Type B pancreatic cell (in vitro differentiated cells): ENCODE measurements at places on chromosomes 16 and 17. TPM values are rescaled to one million over a fixed set of nuclear protein-coding genes. Genes with fewer than 3 reads are reported as not detected.

APOBR gene
- total RNA-seq, result 0.14 and 0.21 TPM in 2 replicates

MYH2 gene
- total RNA-seq, result not detected in 2 replicates

FOXN1 gene
- 1.0 and 1.2 TPM in 2 replicates for total RNA-seq

FBXL16 gene
- 3.9 and 4.3 TPM in 2 replicates for total RNA-seq

TLCD3A gene
- 15.0 and 19.3 TPM in 2 replicates for total RNA-seq

METRNL gene
- 76.2 and 145 TPM in 2 replicates for total RNA-seq

ACSM5 gene
- total RNA-seq, result not detected in 2 replicates

CD7 gene
- 1.4 and 1.6 TPM in 2 replicates for total RNA-seq

MMP28 gene
- total RNA-seq, result 0.97 and 1.8 TPM in 2 replicates

KCNG4 gene
- total RNA-seq, result 0.12 and 0.17 TPM in 2 replicates

PSMB10 gene
- total RNA-seq, result 51.9 and 68.8 TPM in 2 replicates

ZNF19 gene
- total RNA-seq, result 6.0 and 7.6 TPM in 2 replicates

WIPF2 gene
- 27.2 and 35.3 TPM in 2 replicates for total RNA-seq

KLHL11 gene
- 20.5 and 20.6 TPM in 2 replicates for total RNA-seq

CYBC1 gene
- total RNA-seq, result 51.1 and 78.1 TPM in 2 replicates

RTN4RL1 gene
- 1.7 and 1.9 TPM in 2 replicates for total RNA-seq
